ENCODE measurements at places on chromosomes 7 and 10.
A peak's percentile ranks its signal among the peaks of the same experiment; 100 is the strongest.

DNA sequence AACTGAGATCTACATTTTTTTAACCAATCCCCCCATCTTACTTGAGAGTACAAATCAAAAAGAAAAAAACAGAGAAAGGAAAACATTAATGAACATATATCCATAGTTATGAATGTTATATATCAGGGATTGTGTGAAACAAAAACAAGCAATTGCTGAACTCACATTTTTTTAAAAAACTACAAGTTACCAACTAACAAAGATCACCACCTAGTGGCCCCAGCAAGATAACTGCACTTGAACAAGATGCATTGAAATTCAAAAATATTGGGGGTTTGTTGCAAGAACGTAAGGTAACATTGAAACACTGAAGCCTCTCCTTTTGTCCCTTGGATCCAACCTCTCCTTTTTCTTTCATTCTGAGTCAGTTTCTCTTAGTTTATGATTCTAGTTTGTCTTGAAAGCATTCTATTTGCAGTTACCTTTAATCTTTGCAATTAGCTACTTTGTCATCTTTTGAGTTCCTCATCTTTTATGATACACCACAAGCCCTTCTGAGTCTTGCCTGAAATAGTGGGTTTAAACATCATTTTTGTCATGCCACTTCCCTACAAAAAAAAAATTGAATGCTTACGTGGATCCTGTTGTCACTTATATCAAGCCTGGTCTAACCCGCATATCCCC is 87.3 kb upstream of the TES start:
- DNase-seq = no peak

DNA sequence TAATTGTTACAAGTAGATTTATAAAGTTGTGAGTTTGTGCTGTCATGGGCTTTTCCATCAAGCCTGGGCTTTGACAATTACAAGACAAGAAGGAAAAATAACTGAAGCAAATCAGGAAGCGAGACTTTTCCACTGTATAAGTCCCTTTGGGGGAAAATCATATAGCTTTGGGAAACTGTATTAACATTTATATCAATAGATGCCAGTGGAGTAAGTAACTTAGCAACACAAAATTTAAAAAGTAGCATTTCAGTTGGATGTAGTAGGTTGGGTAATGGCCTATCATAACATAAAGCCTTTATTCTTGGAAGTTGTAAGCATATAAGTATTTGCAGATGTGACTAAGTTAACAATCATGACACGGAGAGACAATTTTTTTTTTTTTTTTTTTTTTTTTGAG is 931.1 kb downstream of the CNTNAP2 start:
- DNase-seq = no peak

DNA sequence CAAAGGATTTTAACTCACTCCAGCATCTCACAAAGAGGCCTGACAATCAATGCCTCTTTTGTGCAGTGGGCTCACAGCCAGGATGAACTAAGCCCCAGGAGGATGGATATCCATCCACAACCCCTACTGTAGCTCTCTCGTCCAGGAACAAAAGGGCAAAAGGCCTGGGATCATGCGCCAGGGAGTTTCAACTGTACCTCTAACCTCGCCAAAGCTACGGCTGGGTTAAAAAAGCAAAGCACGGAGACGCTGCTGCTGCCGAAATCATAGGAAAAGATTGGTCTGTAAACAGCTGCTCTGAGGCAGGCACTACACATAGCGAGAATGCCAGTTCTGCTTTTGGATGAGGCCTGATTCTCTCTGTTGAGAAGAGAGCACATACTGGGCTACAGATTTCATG is 32.1 kb downstream of the VSTM4 start:
- no peak for DNase-seq

DNA sequence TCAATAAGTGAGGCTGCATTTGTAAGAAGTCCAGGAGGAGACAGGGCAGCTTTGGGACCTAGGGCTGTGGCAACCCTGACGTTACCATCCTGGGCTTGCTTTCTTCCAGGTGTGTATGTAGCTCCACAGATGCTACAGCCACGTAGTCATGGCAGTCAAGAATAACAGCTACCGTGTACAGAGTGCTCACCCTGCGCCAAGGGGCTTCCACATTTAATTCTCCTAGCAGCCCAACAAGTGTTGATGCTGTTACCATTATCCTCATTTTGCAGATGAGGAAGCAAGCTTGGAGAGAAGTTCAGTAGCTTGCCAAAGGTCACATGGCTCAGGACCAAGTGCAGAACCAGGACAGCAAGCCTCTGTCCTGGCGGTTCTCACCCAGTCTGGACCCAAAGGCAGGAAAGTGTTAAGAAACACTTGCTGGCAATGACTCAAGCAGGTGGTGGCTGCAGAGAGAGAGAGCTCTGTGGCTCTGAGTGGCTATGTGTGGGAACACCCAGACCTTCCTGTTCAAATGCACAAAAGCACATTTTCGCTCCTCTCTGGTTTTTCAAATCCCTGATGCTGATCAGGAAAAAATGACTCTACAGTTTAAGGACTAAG is 89.8 kb downstream of the CREM start:
- peak; percentile 34 for DNase-seq

DNA sequence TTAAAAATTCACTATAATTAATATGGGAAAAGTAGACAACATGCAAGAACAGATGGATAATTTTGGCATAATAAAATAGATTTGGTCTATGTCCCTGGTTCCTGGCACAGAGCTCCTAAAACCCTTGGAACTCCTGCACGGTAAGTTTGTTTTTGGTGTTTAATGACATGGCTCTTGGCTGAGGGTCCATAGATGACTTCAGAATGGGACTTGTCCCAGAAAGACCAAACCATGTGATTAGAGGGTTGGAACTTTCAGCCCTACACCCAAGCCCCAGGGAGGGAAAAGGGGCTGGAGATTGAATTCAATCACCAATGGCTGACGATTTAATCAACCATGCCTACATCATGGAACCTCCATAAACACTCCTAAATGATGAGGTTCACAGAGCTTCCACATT is 12.6 kb upstream of the GSDME start:
- no peak for DNase-seq
